ENCODE measurements at places on chromosomes 3 and 15.

GRCh38 chr15:71800190-71800589 is 10.2 kb upstream of the NR2E3 start:
- H3K4me1 ChIP-seq: peaks cover 6% of the 10 kb centered on the region
- DNase-seq: no peak
- H3K27me3 ChIP-seq: no peaks in the 10 kb centered on the region
- H3K36me3 ChIP-seq: no peaks in the 10 kb centered on the region
- no peak overlapping the region for H3K4me3 ChIP-seq

- no peaks in the 10 kb centered on the region for H3K4me1 ChIP-seq
- no peak overlapping the region for H3K27ac ChIP-seq
- H3K27me3 ChIP-seq: no peaks in the 10 kb centered on the region
- DNase-seq: no peak
- H3K36me3 ChIP-seq: peaks cover 17% of the 10 kb centered on the region
- no peak overlapping the region for H3K4me3 ChIP-seq
Measured at GRCh38 chr15:67585681-67586080, 43.2 kb downstream of the MAP2K5 start.

DNA sequence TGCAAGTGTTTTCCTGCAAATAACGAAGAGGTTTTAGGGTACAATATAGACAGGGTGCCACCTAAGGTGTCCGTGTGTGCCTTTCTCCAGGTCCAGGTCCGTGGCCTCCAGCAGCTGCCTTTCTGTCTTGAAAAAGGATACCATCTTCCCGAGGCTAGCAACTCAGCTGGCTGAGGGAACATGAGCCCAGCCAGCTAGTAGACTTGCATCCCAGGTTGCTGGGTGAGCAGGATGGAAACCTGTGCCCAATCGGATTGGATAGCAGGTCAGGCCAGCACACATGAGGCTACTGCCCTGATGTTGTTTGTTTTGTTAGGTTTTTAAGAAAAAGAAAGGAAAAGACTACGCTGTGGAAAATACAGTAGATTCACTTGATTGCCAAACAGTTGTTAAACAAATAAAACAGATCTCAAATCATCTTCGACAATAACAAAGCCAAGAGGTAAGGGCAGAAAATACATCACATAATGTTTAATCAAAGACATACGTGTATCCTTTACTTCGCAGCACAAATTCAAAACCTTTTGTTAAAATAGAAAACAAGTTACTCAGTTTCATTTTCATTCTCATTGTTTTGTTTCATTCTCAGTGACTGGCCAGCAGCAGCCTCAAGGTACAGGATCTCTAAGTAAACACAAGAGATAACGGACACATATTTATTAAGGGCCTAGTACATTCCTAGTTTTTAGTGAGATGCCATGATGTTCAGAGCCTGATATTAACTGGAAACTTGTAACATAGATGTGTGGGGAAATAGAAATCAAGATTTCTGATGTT is 661.2 kb upstream of the NR2F2 start:
- H3K27ac ChIP-seq: no peak overlapping the region
- no peaks in the 10 kb centered on the region for H3K27me3 ChIP-seq

GRCh38 chr15:53671545-53671944 is 87.9 kb downstream of the WDR72 start:
- H3K27ac ChIP-seq: no peak overlapping the region
- no peak overlapping the region for H3K4me3 ChIP-seq
- H3K4me1 ChIP-seq: no peaks in the 10 kb centered on the region
- no peak for DNase-seq
- H3K27me3 ChIP-seq: no peaks in the 10 kb centered on the region

- H3K36me3 ChIP-seq: peaks cover 11% of the 10 kb centered on the region
- H3K4me1 ChIP-seq: peaks cover 77% of the 10 kb centered on the region
- no peak for DNase-seq
- H3K4me3 ChIP-seq: peak overlapping the region; percentile 91
Measured at GRCh38 chr3:42655331-42655888, 1.9 kb downstream of the ZBTB47 start.

- H3K36me3 ChIP-seq: no peaks in the 10 kb centered on the region
- no peak overlapping the region for H3K4me3 ChIP-seq
- H3K27ac ChIP-seq: no peak overlapping the region
- no peak for DNase-seq
- H3K4me1 ChIP-seq: no peaks in the 10 kb centered on the region
- H3K27me3 ChIP-seq: no peaks in the 10 kb centered on the region
Measured at GRCh38 chr15:66452420-66452819, 45.1 kb downstream of the SNAPC5 start.

DNA sequence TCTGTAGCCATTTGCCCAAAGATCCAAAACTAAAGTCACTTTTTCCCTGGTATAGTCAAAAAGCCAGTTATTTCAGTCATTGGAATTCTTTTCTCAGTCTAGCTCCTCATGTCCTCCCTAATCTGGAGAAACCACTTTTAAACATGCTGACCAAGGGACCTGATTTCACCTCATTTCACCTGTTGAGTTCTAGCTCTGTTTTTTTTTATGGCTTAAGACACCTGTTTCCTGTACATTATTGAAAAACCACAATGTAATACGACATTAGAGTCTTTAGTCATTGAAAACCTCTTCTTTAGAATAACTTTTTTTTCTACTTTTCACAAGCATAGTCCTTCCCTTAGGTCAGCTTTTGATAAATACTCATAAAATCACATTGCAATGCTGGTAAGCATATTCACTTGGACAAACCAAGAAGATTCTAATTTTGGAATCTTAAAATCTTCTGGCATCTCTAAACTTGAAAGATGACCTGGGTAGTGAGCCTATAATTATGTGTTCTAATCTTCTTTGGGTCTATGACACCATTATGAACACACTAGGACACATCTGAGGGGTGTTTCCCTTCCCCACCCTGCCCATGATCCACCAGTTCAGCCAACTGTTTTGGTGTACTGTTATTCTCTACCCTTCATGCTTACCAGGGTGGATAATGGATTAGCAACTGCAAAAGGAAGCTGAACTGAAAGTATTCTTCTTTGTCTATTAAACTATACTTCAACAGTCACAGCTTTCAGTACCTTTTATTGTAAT is 103.5 kb upstream of the FXR1 start:
- H3K27ac ChIP-seq: no peak overlapping the region
- H3K4me1 ChIP-seq: peaks cover 5% of the 10 kb centered on the region
- H3K36me3 ChIP-seq: no peaks in the 10 kb centered on the region
- DNase-seq: no peak

DNA sequence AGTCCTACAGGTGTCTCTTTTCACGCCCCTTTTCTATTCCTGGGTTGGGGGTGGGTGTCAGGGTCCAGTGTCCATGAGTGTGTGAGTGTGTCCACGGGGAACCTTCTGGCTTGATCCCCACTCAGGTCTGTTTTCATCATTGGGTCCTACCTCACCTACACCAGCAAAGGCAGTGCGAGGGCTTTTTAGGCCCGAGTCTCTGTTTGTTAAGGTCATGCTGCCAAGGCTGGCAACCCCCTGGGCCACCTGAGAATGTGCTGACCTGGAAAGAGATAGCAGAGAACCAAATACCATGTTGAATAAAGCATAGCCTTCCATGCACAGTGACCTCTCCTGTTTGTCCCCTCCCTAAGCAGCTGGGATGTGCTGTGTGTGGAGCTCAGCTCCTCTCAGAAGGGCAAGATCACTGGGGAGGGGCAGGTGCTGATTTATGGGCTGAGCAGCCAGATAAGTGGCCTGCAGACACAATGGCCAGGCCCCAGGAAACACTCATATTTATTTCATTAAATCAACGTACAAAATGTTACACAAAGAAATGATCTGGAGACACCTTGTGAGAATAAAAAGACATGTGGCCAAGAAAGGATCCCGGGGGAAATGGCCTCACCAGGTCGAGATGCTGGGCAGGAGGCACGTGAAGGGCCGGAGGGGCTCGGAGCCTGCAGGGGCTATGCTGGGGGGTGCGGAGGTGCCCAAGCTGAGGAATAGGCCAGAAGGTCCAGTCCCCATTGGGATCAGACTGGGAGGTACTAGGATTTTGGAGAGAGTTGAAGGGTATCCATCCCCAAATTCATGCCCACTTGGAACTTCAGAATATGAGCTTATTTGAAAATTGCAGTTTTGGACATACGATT is 36.1 kb downstream of the RAB6B start:
- no peak overlapping the region for H3K27ac ChIP-seq
- H3K36me3 ChIP-seq: no peaks in the 10 kb centered on the region
- H3K4me1 ChIP-seq: no peaks in the 10 kb centered on the region
- no peak for DNase-seq
- no peaks in the 10 kb centered on the region for H3K27me3 ChIP-seq

All from thoracic aorta (tissue), 2 donors.